T-helper 17 cell (primary cell): ENCODE measurements at places on chromosomes 12 and 14.

GRCh38 chr12:47819138-47819895 is 386 bp downstream of the HDAC7 start:
- H3K36me3 ChIP-seq, result no peaks in the 10 kb centered on the region
- H3K27me3 ChIP-seq, result no peaks in the 10 kb centered on the region
- peak; percentile 39 for DNase-seq
- H3K4me3 ChIP-seq, result peak overlapping the region; percentile 97
- H3K27ac ChIP-seq, result peak overlapping the region; percentile 100

- H3K36me3 ChIP-seq, result peaks cover 2% of the 10 kb centered on the region
- peaks cover 63% of the 10 kb centered on the region for H3K27me3 ChIP-seq
- no peak overlapping the region for H3K27ac ChIP-seq
- no peak overlapping the region for H3K4me3 ChIP-seq
- peaks cover 7% of the 10 kb centered on the region for H3K4me1 ChIP-seq
- DNase-seq, result no peak
These were observed 194.8 kb upstream of the DCN start for GRCh38 chr12:91377436-91377835.

DNA sequence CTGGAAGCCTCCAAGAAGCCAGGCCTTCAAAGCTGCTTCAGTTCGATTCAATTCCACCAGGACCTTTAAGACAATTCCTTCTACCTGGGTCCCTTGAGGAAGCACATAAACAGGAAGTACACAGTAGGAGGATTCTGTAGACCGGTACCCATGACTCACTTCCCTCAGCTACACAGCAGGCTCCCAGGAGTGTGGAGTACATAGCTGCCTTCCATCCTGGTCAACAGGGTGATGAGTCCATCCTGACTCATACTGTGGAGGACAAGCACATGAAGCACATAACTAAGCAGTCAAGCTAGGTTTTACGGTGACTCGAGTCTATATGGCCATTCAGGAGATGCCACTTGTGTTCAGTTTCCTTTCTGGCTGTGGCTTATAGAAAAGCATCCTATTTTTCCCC is 197.6 kb upstream of the RBM19 start:
- H3K27ac ChIP-seq, result no peak overlapping the region
- no peak overlapping the region for H3K4me3 ChIP-seq
- no peaks in the 10 kb centered on the region for H3K36me3 ChIP-seq
- no peaks in the 10 kb centered on the region for H3K4me1 ChIP-seq
- H3K27me3 ChIP-seq, result peaks cover 5% of the 10 kb centered on the region

GRCh38 chr12:9867531-9867930 is 1.6 kb downstream of the CLEC2B start:
- H3K27ac ChIP-seq, result peak overlapping the region; percentile 100
- no peak for DNase-seq
- no peaks in the 10 kb centered on the region for H3K27me3 ChIP-seq
- peaks cover 38% of the 10 kb centered on the region for H3K4me1 ChIP-seq
- peak overlapping the region; percentile 95 for H3K4me3 ChIP-seq
- H3K36me3 ChIP-seq, result peaks cover 5% of the 10 kb centered on the region

GRCh38 chr12:92866418-92866817 is 62.7 kb downstream of the EEA1 start:
- H3K4me1 ChIP-seq, result peaks cover 9% of the 10 kb centered on the region
- no peak for DNase-seq
- H3K4me3 ChIP-seq, result no peak overlapping the region
- H3K36me3 ChIP-seq, result peaks cover 3% of the 10 kb centered on the region
